ENCODE measurements at places on chromosomes 11 and 22.

GRCh38 chr11:128731041-128731663, 37.3 kb downstream of the FLI1 start:
- no peak for DNase-seq

DNA sequence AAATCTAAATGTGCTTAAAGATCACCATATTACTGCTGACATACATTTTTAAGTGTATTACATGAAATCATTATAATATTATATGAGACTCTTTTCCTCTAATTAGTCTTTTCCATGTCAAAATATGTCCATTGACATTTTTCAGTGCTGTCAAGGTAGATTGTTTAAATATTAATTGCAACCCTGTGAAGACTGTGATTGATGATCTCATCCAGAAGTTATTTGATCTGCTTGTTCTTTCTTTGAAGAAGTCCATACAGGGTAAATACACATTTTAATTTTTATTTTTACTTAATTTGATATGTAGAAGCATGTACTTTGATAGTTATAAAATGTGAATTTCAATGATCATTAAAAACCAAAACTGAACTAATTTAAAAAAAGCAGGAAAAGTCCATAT, 38.4 kb downstream of the DYNC2H1 start:
- DNase-seq = no peak

DNA sequence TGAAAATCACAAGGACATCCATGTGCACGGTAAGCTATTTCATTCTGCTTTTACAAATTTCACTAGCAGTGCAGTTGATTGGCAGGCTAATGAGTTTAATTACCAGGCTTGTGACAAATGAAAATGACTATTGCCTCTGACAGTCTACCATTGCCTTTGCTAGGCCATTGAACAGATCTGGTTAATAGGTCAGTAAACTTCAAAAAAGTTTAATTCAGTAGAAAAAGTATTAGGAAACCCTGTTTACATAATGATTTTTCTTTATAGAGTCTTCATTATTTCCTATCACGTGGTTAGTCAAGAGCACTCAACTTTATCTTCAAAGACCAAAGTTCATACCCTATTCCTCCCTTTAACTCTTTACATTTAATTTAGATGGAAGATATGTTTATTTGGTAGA, 77.0 kb downstream of the PRMT3 start:
- no peak for DNase-seq

DNA sequence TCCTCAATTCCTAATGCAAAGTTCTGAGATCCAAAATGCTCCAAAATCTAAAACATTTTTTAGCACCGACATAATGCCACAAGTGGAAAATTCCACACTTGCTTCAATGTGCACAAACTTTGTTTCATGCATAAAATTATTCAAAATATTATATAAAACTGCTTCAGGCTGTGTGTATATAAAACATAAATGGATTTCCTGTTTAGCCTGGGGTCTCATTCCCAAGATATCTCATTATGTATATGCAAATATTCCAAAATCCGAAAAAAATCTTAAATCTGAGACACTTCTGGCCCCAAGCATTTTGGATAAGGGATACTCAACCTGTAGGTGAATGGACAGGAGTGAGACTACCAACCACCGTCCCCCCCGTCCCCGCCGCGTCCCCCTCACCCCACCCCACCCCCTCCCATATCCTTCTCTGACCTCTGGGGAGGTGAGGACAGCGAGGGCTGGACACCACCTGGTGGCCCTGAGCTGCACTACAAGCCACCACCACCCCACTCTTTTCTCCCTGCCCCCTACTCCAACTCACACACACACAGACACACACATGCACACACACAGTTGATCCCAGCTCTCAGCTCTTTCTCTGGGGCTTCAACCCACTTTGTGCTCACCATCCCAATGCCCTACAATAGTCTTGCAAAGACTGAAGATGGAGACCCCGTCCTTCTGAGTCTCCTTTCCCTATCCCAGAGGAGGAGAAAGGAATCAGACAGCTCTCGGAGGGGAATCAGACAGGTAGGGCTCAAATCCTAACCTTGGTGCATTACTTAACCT, 101.0 kb downstream of the PDE2A start:
- DNase-seq = no peak

DNA sequence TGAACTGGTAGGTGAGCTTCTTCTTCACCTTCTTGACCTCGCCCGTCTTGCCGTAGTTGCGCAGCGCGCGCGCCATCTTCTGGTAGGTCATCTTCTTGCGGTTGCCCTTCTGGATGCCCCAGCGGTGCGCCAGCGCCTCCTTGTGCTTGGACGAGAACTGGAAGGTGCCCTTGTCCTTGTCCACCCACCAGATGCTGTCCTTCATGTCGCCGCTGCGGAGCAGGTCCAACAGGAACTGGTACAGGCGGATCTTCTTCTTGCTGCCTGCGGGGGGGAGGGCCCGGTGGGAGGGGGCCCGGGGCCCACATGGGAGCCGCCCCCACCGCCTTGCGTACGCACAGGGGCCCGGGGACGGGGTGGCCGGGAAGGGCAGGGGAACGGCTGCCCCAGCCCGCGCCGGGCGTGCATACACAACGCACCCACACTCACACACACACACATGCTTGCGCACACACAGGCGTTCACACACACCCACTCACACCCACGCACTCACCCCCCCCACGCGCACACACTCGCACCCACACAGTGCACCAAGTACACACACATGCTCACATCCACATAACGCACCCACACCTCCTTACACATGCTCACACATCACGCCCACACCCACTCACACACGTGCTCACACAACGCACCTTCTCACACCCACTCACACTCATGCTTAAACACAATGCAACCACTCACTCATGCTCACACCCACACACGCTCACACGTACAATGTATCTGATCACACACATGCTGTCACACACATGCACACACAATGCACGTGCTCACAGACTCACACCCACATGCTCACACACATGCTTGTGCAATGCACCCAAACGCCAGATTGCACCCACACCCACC, 3.0 kb upstream of the MYBPC3 start:
- DNase-seq = no peak

DNA sequence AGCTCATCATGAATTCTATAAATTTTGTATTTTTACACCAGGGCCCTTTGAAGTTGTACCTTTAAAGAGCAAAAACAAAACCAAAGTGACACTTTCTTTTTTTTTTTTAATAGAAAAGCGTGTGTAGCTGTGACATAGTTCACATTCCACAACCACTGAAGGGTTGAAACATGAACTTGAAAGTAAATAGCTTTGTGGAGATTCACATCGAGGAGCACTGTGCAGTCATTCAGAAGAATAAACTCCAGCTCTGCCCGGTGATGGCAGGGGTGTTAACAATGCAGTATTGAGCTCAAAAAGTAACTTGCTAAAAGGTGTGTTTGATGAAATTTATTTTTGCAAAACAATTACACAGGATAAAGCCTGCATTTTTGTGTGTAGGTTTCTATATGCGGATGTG, 1166.2 kb downstream of the TBC1D22A start:
- no peak for DNase-seq

- DNase-seq = no peak
Measured at GRCh38 chr11:9208726-9209501, 56.2 kb downstream of the DENND5A start.

DNA sequence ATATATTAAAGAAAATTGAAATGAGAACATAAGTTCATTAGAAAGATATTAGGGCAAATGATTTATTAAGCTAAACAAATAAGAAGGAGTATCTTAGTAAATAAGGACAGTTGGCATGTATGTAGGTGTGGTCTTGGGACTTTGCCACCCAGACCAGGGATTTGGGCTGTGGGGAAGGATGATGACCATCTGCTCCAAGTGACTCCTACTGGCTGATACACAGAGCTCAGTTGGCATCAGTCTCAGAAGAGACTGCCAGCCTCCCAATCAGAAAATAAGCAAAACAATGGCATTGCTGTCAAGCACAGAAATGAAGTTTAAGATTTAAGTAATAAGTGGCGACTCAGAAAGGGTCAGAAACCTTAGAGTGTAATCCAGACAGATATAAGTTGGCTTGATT, 49.5 kb downstream of the PAX6 start:
- no peak for DNase-seq

DNA sequence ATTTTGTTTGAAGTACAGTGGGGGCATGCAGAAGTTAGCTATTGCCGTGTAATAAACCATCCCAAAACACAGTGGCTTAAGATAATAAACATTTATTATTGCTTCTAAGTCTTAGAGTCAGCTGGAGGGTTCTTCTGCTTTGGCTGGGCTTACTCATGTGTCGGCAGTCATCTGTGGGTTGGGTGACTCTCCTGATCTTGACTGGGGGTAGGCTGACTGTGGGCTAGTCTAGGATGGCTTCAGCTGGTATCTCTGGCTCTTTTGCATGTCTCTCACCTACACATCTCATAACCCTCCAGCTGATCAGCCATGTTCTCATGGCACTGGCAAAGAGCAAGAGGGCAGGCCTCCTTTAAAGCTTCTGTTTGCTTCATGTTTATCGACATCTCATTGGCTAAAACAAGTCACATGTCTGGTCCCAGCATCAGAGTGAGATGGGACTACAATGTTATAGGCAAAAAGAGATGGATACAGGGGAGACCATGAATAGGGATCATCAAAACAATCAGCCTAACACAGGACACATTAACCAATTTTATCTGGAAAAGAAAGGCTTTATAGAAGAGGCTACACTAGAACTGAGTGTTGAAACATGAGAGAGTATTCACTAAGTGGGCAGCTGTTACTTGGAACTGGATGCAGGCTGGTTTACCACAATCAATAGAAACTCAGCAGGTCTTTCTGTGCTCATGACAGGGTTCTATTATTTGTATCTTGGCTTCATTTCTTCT, 5.1 kb downstream of the LRRC51 start:
- DNase-seq = no peak

DNA sequence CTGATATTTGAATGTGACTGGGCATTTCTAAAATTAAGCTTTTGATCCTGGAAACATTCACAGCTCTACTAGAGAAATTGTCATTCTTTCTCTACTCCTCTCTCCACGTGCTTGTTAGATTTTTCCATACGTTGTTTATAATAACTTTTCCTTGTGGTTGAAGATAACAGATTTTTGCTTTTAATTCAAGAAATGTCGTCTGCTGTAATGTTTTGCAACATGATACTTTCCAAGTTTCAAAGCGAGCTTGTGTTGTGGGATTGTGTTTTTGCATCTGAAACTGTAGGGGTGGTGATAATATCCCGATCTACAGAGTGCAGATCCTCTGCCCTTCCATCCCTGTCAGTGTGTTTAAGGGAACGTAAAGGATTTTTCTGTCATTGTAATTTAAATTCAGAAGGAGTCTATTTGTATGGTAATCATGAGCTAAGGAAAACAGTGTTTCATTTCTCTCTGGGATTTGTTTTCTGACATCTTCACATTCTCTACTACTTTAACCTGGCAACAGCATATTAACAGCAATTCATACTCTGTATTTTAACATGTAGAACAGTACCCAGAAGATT, 321.4 kb downstream of the FAT3 start:
- DNase-seq = no peak

DNA sequence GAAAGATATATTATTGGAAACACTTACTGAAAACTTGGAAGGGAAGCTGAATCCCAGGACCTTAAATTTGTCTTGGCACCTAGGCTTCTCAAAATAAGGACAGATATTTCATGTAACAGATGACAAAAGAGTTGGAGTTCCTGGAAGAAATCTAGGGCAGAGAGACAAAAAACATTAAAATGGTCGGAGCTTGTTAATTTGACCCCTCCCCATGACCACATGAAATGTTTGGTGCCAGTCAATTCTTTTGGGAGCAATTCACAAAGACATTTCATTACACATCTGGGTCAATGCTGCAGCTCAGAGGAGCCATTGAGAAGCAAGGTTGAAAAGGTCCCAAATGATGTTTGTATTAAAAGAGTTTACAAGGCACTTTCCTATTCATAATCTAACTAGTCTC, 162.0 kb upstream of the GUCY1A2 start:
- DNase-seq = no peak

GRCh38 chr11:116730601-116731000, 42.2 kb downstream of the BUD13 start:
- no peak for DNase-seq

GRCh38 chr11:85791409-85791990, 19.4 kb downstream of the SYTL2 start:
- no peak for DNase-seq

- DNase-seq = no peak
Measured at GRCh38 chr11:131533149-131533548, 162.7 kb downstream of the NTM start.

DNA sequence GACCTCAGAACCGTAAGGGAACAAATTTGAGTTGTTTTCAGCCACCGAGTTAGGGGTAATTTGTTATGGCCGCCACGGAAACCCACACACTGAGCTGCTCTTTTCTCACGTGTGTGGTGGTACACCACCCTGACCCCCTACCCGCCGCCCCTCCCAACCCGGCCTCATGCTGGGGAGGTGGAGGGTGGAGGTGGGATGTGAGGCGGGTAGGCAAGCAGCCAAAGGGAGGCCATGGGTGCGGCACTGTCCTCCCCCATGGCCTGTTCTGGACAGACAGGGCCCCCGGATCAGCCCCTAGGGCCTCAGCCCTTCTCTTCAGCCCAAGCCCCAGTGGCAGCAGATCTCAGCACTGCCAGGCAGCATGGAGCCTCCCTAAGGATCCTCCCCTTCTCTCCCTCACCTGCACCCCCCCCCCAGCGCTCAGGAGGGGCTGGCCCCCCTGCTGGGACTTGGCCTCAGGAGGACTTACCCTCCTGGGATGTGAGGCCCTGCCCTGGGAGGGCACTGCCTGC, 7.9 kb downstream of the PRR5 start:
- no peak for DNase-seq

DNA sequence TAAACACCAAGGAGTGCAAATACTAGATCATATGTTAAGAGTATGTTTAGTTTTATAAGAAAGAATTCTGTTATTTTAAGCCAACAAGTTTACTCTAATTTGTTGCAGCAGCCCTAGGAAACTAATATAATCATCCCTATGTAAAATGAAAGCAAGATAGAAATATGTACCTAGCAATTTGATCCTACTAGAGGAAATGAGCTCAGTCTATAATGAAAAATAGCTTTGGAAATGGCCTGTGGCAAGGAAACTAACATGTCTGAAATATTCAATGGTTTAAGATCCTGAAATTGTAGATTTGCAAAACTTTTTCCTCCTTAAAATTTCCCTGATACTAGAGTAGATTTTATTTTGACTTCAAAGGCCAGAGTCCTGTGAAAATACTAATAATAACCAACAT, 112.7 kb upstream of the SLC5A12 start:
- no peak for DNase-seq

DNA sequence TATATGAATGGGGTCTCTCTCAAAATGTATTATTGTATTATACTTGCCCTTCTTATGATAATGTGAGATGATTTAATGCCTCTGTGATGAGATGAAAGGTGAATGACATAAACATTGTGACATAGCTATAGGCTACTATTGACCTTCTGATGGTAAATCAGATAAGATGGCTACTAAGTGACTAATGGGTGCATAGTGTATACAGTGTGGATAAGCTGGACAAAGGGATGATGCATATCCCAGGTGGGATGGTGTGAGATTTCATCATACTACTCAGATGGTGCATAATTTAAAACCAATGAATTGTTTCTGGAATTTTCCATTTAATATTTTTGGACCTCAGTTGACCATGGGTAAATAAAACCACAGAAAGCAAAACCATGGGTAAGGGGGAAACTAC, 243.5 kb downstream of the SBF2 start:
- DNase-seq = no peak

GRCh38 chr11:120326845-120327281, 1.8 kb downstream of the TLCD5 start:
- no peak for DNase-seq

- no peak for DNase-seq
Measured at GRCh38 chr22:42855721-42856120, 1.4 kb downstream of the ARFGAP3 start.

- DNase-seq = no peak
Measured at GRCh38 chr11:107898270-107898669, 30.0 kb upstream of the RAB39A start.

GRCh38 chr11:114343020-114343419, 46.8 kb downstream of the NNMT start:
- DNase-seq = no peak

Measured in stimulated activated CD4-positive, alpha-beta T cell treated with anti-CD3 and anti-CD28 coated beads, Interleukin-15, amount 100 ng/mL, for 1 hour (primary cell).